ENCODE measurements at places on chromosomes 13 and 19. TPM values are rescaled to one million over a fixed set of nuclear protein-coding genes. Genes with fewer than 3 reads are reported as not detected.

- H3K4me3 ChIP-seq, result no peak overlapping the region
- H3K27ac ChIP-seq, result no peak overlapping the region
- H3K27me3 ChIP-seq, result peaks cover 92% of the 10 kb centered on the region
- H3K4me1 ChIP-seq, result no peaks in the 10 kb centered on the region
- no peaks in the 10 kb centered on the region for H3K36me3 ChIP-seq
- DNase-seq, result no peak
These were observed 68.1 kb downstream of the CHST8 start for GRCh38 chr19:33689868-33690267.

DNA sequence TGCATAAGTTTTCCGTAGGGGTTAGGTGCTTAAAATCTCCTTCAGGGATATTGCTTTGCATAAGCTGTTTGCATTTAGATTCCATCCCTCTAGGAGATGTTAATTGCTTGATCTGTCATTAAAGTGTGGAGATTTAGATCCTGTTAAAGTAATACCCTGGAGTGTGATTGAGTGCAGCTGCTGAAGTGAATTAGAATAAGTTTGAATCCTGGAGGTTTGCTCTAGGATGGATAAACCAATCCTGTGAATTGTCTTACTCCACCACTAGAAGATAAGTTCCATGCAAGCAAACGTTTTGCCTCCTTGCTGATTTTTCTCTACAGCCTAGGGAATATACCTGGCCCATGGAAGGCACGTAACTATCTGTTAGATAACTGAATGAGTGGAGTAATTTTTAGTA lies 1487.2 kb upstream of the PRR20A start:
- H3K36me3 ChIP-seq, result no peaks in the 10 kb centered on the region
- H3K27ac ChIP-seq, result no peak overlapping the region
- no peaks in the 10 kb centered on the region for H3K4me1 ChIP-seq
- H3K4me3 ChIP-seq, result no peak overlapping the region

The FFAR1 gene
- total RNA-seq, result 0.44 TPM

DNA sequence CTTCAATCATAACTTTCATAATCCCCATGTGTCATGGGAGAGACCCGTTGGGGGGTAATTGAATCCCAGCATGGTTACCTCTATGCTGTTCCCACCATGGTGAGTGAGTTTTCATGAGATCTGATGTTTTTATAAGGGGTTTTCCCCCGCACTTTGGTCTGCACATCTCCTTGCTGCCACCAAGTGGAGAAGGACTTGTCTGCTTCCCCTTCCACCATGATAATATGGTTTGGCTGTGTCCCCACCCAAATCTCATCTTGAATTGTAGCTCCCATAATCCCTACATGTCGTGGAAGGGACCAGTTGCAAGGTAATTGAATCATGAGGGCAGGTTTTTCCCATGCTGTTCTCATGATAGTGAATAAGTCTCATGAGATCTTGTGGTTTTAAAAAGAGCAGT lies 524.9 kb downstream of the SLITRK5 start:
- no peak overlapping the region for H3K4me3 ChIP-seq
- no peaks in the 10 kb centered on the region for H3K27me3 ChIP-seq
- H3K4me1 ChIP-seq, result no peaks in the 10 kb centered on the region
- no peaks in the 10 kb centered on the region for H3K36me3 ChIP-seq

- H3K4me3 ChIP-seq, result no peak overlapping the region
- no peaks in the 10 kb centered on the region for H3K4me1 ChIP-seq
- DNase-seq, result no peak
- H3K27me3 ChIP-seq, result peaks cover 41% of the 10 kb centered on the region
These were observed 42.9 kb upstream of the URAD start for GRCh38 chr13:28031220-28031895.
